ENCODE measurements at places on chromosomes 2 and 18. TPM values are rescaled to one million over a fixed set of nuclear protein-coding genes. Genes with fewer than 3 reads are reported as not detected.

FKBP7 gene
- polyA plus RNA-seq: 14.7 TPM

DNA sequence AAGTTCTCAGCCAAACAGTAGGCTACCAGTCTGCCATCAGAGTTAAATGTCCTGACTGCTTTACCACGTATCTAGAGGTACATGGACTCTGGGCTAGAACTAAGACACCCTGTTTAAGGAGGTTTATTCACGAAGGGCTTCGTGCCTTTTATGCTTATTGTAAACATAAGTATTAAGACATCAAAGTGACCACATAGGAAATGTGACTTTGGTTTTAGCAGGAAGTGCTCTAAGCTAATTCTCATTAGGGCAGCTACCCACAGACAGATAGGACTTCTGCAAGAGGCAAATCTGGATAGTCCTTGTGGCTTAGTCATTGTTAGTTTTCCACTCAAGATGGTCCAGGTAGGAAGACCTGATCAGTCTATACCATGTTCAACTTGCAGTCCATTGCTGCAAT lies 233.3 kb upstream of the MGAT5 start:
- peaks cover 25% of the 10 kb centered on the region for H3K4me1 ChIP-seq
- no peaks in the 10 kb centered on the region for H3K27me3 ChIP-seq
- H3K36me3 ChIP-seq: no peaks in the 10 kb centered on the region

DNA sequence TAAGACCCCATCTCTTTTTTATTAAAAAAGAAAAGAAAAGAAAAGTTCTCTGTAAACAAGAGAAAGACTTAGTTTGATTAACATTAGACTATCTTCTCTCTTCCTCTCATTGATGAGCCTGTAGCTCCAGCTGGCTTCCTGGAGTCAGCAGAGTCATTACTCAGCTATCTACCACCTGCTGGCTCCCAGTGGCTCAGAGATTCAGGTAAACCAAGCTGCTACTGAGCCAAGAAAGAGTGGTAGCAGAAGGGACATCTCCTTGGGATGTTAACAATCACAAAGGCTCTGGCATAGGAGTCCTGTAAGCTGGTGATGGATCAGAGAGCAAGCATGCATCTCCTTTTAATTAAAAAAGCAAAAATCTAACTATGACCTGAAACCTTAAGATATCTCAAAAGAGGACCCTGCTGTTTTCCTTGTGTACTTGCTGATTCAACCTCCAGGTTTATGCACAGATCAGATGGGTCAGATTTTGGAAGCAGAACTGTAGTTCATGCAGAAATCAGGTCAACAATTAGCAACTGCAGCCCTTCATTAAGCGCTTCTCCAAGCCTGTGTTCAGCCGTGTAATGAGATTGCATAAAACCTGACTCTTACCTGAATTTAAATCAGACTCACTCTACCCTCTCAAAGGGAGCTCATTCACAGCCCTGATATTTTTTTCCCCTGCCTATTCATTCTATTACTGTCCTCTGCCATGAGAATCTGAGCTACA lies 225.8 kb downstream of the RNF152 start:
- no peak for DNase-seq
- no peaks in the 10 kb centered on the region for H3K27me3 ChIP-seq
- H3K36me3 ChIP-seq: no peaks in the 10 kb centered on the region
- no peak overlapping the region for H3K4me3 ChIP-seq

PDE1A gene
- polyA plus RNA-seq: not detected

DNA sequence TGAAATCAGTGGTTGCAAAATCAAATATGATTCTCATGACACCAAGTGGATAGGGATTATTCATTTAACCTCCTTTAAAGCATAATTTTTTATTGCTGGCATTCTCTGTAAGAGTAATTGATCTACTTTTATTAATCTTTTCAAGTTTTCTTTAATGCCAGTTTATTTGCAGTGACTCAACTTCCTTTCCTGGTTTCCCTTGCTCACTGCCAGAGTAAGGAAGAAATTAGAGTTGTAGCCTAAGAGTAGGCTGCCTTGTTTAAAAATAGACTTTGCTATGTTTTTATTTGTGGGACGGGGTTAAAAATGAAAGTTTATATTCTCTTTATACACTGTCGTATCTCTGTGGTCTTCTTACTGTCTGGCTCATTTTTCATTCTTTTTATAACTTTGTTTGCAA lies 148.6 kb downstream of the WDR7 start:
- H3K27ac ChIP-seq: no peak overlapping the region
- no peaks in the 10 kb centered on the region for H3K36me3 ChIP-seq
- no peak for DNase-seq
- no peaks in the 10 kb centered on the region for H3K4me1 ChIP-seq
- H3K27me3 ChIP-seq: no peaks in the 10 kb centered on the region
- no peak overlapping the region for H3K4me3 ChIP-seq

ANKRD62 gene
- not detected for polyA plus RNA-seq
